ENCODE measurements at places on chromosomes 3 and 15. TPM values are rescaled to one million over a fixed set of nuclear protein-coding genes. Genes with fewer than 3 reads are reported as not detected.
A peak's percentile ranks its signal among the peaks of the same experiment; 100 is the strongest.

- DNase-seq = no peak
Observed at GRCh38 chr3:115728013-115728412, 104.7 kb downstream of the GAP43 start.

DNA sequence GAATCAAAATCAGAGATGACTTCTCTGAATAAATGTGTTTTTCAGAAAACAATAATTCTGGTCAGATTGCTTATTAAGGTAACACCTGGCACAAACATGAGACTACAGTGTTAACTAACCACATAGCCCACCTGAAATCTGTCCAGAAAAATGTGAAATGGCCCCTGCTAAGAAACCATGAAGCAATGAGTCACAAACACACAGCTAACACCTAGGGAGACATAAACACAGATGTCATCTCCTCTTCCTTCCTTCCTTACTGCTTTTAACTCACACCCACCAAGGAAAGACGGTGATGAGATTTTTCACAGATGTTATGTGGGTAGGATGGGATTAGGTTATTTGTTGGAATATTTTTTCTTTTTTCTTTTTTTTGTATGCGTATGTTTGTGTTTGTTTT, 315.0 kb upstream of the STAC start:
- no peak for DNase-seq

DNA sequence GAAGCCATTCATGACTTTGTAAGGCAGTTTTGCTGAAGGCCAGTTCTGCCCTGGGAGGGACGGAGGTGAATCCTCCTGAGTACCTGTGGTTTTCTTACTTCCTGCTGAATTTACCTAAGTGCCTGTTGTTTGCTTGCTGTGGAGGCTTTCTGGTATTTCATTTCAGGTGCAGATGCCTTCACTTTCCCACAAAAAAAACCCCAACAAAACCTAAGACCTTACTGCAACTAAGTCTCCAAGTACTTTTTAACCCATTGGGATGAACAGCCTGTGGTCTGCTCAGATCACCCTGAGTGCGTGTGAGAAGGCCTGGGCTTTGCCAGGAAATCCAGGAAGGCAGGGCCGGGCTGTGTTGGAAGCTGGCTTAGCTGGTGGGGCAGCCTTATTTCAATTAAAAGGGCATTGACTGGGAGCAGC, 65.3 kb downstream of the IGF1R start:
- DNase-seq = peak; percentile 11

GRCh38 chr3:39028546-39028945, 23.2 kb downstream of the SCN11A start:
- no peak for DNase-seq

DNA sequence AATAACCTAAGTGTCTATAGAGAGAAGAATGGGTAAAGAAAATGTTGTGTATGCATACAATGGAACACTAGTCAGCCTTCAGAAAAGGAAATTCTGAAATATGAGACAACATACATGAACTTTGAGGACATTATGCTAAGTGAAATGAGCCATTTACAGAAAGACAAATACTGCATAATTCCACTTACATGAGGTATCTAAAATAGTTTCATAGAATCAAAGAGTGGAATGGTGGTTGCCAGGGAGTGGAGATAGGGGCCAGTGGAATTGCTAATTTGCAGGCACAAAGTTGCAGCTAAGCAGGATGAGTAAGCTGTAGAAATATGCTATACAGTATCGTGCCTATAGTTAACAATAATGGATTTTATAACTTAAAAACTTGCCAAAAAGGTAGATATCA, 779.6 kb upstream of the ARPP21 start:
- no peak for DNase-seq

GRCh38 chr3:31196261-31196660, 301.8 kb upstream of the GADL1 start:
- DNase-seq = no peak

DNA sequence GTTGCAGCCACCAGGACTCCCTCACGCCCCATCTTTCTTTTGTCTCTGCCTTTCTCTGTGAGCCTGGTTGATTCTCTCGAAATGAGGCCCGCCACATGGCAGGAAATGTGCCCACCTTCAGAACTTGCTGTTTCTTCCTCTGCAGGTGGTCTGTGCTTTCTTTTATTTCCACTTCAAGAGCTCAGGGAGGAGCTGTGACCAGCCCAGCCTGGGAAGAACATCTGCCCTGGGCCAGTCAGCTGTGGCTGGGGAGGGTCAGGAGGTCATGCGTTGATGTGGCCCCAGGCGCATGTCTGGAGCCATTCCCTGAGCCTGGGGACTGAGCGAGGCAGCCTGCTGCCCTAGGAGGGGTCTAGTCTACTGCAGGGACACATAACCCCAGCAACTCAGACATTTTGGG, 8.0 kb downstream of the FBLN2 start:
- DNase-seq = no peak

DNA sequence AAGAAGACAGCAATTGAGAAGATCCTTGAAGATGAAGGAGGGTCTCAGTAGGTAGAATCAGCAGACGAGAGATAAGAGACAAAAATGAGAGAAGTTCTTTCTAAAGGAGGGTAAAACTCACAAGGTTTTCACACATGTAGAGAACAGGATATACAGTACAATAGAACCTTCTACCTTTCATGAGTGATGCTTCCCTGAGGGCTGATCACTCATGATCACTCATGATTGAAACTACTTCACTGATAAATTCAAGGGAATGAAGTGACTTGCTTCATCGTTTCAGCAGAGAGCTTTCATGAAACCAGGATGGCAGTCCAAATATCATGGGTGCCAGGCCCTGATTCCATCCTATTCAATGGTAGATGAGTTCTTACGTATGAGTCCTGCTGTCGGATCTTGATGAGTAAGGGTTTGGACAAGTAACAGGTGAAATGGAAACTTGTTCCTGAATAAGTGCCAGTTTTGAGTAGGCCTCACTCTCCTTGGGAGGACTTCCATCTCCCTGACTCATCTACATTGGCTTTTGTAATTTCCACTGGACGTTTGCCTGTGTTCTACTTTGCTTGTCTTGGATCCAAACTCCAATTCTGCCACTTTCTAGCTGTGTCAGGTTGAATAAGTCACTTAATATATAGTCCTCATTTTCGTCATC, 9.6 kb upstream of the CLDN16 start:
- peak; percentile 38 for DNase-seq

- no peak for DNase-seq
Observed at GRCh38 chr3:128197855-128198254, 44.6 kb downstream of the EEFSEC start.

DNA sequence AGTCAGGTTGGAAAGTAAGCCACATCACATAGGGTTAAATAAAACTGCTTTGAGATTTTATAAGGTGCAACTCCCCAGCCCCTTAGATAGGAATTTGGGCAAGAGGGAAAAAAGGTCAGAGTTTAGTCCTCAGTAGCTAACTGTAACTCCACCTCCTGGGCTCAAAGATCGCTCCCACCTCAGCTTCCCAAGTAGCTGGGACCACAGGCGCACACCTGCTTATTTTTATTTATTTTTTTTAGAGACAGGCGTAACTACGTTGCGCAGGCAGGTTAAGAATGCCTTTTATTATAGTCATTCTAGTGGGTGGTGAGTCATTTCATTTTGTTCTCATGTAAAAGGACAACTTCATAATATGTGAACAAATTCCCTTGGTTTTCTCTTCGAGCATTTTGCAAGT, 14.7 kb downstream of the TM2D3 start:
- no peak for DNase-seq

GRCh38 chr15:62344806-62345539, 179.9 kb upstream of the C2CD4B start:
- DNase-seq = peak; percentile 26

- DNase-seq = no peak
Observed at GRCh38 chr3:112611752-112612515, 29.0 kb downstream of the CCDC80 start.

DNA sequence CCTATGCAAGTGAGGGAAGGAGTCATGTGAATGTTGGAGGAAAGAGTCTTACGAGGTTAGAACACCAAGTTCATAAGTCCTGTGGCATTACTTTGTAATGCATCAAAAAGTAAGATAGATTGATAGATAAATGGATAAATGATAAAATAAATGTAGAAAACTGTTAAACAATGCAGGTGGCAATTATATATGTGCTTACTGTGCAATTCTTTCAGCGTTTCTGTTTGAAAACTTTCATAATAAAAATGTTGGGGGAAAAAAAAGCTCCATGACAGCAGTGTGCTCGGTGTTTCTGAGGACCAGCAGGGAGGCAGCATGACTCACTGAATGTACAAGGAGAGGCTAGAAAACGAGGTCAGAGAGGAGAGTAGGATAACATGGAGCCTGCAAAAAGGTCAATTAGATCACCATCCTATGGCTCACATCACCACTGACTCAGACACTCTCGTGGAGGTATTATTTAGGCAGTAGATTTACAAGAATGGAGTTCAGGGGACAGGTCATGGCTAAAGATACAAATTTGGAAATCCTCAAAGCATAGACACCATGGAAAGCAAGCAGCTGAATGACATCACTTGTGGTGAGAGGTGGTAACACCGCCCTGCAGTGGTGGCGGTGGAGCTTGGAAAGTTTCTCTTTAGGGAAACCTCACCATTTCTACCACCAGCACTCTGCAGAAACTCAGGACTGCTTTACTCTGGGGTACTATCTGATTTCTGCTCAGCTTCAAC, 219.8 kb downstream of the CTNNB1 start:
- peak; percentile 80 for DNase-seq

DNA sequence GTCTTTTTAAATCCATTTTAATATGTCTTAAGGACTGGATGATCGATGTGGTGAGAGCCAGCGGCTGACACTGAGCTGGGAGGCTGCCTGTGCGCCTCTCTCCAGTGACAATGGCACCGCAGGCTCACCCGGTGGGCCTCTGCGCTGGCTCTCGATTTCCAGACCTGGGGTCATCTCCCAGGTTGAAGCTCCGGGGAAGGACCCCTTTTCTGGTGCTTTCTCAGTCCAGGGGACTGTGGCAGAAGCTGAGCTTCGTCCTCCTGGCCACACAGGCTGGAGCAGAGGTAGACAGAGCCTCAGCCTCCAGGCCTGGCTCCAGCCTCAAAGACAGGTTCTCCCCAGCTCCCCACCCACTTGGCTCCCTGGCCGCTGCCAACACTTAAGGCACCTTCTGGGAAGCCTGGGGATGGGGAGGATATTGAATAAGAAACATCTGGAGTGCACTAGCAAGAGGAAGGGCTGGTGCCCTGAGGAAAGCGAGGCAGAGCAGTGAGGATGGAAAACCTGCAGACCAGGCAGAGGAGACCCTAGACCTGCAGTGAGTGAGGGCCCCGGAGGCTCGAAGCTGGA, 154.2 kb upstream of the SMAD3 start:
- no peak for DNase-seq

GRCh38 chr15:72916378-72916777, 132.8 kb upstream of the ADPGK start:
- no peak for DNase-seq

- DNase-seq = peak; percentile 9
Observed at GRCh38 chr3:192275741-192276355, 451.5 kb downstream of the FGF12 start.

DNA sequence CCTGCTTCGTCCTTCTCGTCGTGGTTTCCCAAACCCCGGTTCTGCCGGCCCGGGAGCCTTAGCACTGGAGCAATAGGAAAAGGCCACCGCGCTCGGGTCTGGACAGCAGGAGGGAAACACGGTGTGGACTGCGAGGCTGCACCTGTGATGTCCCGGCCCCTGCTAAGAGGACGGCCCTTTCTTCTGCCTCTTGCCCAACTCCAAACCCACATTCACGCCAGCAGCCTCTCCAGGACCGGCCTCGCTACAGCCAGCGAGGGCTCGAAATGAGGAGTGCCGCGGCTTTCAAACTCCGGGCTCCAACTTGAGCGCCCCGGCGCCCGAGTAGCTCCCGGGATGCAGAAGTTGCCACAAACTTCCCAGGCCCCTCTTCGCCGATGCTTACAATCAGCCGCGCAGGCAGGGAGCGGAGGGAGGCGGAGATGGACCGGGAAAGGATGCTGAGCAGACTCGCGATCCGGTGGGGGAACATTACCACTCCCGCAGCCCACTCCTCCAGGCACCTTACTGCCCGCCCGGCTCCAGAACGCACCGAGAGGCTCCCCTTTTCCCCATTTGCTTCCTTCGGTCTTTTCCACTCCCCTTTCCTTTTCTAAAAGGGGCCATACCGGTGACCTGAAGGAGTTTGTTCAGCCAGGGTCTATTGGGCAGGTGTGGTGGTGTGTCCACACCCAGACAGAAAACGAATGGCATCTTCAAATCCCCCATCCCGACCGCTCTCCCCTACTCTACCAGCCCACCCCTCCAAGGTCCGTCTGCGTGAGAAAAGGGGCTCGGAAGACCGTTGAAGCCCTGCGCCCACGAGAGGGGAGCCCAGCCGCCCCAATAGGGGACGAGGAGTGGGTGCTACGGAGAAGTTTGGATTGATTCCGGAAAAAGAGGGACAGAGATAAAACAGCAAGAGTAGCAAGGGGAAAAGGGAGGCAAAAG, 18.8 kb upstream of the SATB1 start:
- DNase-seq = peak; percentile 21

DNA sequence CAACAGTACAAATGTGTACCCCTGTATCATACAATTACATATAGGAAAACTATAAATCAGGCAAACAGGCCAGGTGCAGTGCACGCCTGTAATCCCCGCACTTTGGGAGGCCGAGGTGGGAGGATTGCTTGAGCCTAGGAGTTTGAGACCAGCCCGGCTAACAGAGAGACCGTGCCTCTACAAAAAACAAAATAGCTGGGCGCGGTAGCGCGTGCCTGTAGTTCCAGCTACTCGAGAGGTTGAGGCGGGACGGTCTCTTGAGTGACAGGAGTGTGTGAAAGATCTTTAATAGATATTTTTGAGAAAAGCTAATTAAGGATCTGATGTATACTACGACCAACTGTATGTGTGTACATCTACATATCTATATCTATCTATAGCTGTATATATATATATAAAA, 33.8 kb upstream of the BDH1 start:
- DNase-seq = no peak

DNA sequence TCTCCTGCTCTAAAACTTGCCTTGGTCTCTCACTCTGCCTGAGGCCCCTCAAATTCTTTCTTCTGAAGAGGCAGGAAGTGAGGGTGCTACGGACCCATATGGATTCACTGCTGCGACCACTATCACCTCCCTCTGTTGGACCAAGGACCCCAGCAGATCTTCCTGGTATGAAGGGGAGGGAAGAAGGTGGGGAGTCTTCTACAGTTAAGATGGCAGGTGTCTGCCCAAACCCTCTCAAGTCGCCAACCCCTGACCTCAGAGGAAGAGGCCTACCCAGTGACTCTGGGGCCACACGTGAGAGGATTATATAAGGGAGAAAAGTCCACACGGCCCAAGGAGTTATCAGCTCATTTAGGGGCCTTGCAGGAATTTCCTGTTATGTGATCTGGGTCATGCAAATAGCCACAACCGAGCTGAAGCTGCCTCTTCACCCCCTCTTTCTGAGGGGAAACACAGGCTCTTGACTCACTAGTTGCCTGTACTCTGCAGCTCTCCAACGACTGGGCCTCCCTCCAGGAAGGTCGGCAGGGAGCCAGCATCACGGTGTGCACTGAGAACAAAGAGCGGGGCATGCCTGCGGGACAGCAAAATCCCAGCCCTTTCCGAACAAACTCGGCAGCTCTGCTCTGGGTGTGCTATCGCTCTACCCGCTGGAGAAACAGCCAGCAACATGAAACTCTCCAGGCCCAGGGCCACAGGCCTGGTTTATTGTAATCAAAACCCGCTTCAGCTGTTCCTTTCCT, 116.0 kb downstream of the XXYLT1 start:
- peak; percentile 99 for DNase-seq

Gene IL17RC
- total RNA-seq = 9.5 TPM

Gene ZNF660
- 0.91 TPM for total RNA-seq

Gene RTP4
- total RNA-seq = 2.0 TPM

Gene ZBED2
- 1.0 TPM for total RNA-seq

Gene MESP2
- 0.54 TPM for total RNA-seq

Gene SENP7
- total RNA-seq = 8.8 TPM

Gene LYSMD2
- total RNA-seq = 61.0 TPM

Gene TRH
- total RNA-seq = not detected

Gene CGNL1
- total RNA-seq = 0.30 TPM

Gene MORC1
- not detected for total RNA-seq

Gene STT3B
- total RNA-seq = 85.9 TPM

Gene CORO2B
- total RNA-seq = 2.5 TPM

Gene RYR3
- total RNA-seq = 0.74 TPM
